OCI-M1 (cell line): ENCODE measurements at places on chromosomes 11 and 22.

- DNase-seq: no peak
These were observed 10.1 kb downstream of the TXN2 start for GRCh38 chr22:36471341-36471821.

DNA sequence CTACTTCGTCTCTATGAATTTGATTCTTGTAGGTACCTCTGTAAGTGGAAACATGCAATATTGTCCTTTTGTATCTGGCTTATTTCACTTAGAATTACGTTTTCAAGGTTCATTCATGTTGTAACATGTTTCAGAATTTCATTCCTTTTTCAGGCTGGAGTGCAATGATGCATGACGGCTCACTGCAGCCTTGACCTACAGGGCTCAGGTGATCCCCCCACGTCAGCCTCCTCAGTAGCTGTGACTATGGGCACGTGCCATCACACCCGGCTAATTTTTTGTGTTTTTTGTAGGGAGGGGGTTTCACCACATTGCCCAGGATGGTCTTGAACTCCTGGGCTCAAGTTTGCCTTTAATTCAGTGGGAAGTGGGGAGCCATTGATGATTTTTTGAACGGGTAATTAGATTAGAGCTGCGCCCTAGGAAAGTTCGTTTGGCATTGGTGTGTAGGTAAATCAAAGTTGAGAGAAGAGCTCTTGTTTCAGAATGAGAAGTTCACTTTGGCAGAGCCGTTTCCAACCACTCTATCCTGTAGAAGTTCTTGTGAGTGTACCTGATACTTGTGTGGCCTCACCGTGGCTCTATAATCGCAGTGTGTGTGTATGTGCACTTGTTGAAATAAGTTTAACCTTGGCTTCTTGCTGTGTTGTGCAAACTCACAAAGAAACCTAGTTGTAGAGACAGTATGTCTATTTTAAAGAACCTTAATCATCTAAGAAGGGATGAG lies 115.9 kb downstream of the NAV2 start:
- no peak for DNase-seq

- no peak for DNase-seq
These were observed 50.0 kb downstream of the RBX1 start for GRCh38 chr22:41000941-41001721.

- peak; percentile 59 for DNase-seq
These were observed 3.6 kb upstream of the GAS2L1 start for GRCh38 chr22:29302681-29303465.

DNA sequence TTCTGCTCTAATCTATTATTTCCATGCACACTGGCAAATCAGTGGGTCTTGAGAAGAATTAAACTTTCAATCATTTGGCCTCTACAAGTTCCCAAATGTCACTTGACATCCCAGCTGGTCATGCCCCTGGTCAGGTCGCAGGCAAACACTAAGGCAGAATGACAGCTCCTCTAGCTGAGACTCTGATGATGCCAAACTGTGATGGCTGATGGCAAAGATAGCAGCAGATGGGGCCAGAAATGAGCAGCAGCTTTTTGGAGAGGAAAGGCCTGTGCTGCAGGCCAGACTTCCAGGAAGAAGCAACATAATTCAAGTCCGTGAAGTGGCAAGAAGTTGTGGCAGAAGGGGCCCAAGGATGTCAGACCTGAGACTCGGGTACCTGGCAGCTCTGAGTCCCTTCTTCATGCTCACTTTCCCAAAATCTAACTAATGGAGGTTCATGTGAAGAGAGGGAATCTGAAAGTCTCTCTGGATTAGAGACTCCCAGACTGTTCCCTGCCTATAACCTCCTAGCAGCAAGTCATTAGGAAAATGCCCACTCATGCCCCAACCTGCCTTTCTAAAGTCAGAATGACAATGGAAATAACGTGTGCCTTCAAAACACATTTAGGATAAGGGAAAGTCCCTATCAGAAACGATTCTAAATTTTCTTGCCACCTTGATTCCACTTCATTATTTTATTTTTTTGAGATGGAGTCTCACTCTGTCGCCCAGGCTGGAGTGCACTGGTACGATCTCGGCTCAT lies 9.4 kb upstream of the PMM1 start:
- DNase-seq: no peak

DNA sequence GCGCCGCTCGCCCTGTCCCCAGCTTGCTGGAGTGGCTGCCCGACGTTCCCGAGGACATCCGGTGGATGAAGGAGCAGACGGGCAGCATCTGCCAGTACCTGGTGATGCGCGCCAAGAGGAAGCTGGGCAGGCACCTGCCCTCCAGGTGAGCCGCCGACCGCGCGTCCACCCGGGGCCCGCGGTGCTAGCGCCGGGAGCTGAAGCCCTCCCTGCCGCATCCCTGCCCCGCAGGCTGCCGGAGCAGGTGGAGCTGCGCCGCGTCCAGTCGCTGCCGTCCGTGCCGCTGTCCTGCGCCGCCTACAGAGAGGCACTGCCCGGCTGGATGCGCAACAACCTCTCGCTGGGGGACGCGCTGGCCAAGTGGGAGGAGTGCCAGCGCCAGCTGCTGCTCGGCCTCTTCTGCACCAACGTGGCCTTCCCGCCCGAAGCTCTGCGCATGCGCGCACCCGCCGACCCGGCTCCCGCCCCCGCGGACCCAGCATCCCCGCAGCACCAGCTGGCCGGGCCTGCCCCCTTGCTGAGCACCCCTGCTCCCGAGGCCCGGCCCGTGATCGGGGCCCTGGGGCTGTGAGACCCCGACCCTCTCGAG lies 3.3 kb upstream of the CRACR2B start:
- no peak for DNase-seq

GRCh38 chr11:69106031-69106811 lies 49.5 kb upstream of the SMIM38 start:
- no peak for DNase-seq

GRCh38 chr11:101442171-101442570 lies 141.6 kb downstream of the TRPC6 start:
- no peak for DNase-seq

- peak; percentile 57 for DNase-seq
These were observed 298.3 kb downstream of the NTM start for GRCh38 chr11:131668500-131669400.

DNA sequence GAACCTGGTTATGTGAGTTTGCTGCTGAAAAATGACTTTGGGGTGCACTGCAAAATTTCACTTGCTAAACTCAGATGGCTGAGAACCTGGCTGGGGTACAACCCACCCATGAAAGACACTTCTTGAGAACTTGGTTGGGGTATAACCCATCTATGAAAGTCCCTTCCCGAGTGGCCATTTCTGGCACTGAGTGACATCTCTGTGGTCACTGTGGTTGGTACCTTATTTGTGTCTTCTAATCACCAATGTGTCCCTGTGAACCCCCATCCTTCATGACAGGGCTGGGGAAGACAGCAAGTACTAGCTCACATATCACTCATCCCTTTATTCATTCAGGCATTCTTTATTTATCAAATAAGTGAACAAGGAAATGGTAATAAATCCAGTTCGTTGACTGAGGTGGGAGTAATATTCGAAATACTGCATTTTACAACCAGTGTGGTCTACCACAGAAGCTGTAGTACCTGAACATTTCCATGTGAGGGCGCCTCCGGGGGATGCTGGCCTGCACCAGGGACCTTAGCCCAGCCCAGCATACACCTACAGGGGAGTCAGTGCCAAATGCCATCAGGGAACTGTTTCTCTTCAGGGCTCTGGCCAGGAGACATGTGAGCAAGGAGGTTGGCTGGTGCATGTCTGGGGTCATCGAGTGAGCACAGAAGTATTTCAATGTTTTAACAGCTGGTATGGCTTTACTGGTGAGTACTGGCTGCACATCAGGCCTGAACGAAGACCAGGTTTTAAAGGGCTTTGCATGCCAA lies 122.1 kb downstream of the CSNK2A3 start:
- no peak for DNase-seq

DNA sequence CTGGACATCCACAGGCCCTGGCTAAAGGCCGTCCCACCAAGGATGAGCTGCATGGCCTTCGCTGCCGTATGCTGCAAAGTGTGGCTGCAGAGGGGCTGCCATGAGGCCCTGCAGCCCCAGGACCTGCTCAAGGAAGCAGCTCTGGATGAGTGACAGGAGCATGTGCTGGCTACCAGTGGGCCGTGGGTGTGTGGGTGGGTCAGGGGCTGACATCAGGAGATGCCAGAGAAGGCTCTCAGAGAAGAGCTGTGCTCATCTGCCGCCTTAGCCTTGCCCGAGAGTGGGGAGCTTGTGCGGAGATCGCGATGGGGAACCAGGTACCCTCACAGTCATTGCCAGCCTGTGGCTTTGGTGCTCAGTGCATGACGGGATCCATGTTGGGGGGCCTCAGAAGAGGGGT lies 41.3 kb downstream of the SCUBE1 start:
- DNase-seq: no peak
